ENCODE measurements at places on chromosomes 6 and 20. TPM values are rescaled to one million over a fixed set of nuclear protein-coding genes. Genes with fewer than 3 reads are reported as not detected.

GRCh38 chr6:124330197-124330596 lies 526.5 kb downstream of the NKAIN2 start:
- no peaks in the 10 kb centered on the region for H3K27me3 ChIP-seq
- H3K4me3 ChIP-seq: no peak overlapping the region
- H3K27ac ChIP-seq: no peak overlapping the region
- H3K4me1 ChIP-seq: no peaks in the 10 kb centered on the region

GRCh38 chr20:49356676-49357075 lies 78.8 kb upstream of the ZNFX1 start:
- H3K4me1 ChIP-seq: no peaks in the 10 kb centered on the region
- DNase-seq: no peak
- no peak overlapping the region for H3K27ac ChIP-seq
- peaks cover 25% of the 10 kb centered on the region for H3K27me3 ChIP-seq
- H3K36me3 ChIP-seq: no peaks in the 10 kb centered on the region

Gene PAQR8
- total RNA-seq: 25.7 TPM

GRCh38 chr6:110334423-110335180 lies 23.5 kb downstream of the METTL24 start:
- H3K4me1 ChIP-seq: peaks cover 7% of the 10 kb centered on the region
- H3K27me3 ChIP-seq: no peaks in the 10 kb centered on the region
- no peaks in the 10 kb centered on the region for H3K36me3 ChIP-seq
- H3K27ac ChIP-seq: no peak overlapping the region
- no peak for DNase-seq

GRCh38 chr6:134196568-134197193 lies 121.2 kb downstream of the SGK1 start:
- H3K4me3 ChIP-seq: peak overlapping the region; percentile 29
- H3K4me1 ChIP-seq: peaks cover 16% of the 10 kb centered on the region
- no peak for DNase-seq
- H3K27ac ChIP-seq: peak overlapping the region; percentile 26
- no peaks in the 10 kb centered on the region for H3K27me3 ChIP-seq

- peak overlapping the region; percentile 67 for H3K27ac ChIP-seq
- peaks cover 12% of the 10 kb centered on the region for H3K4me1 ChIP-seq
- no peak for DNase-seq
- peaks cover 4% of the 10 kb centered on the region for H3K36me3 ChIP-seq
- H3K27me3 ChIP-seq: no peaks in the 10 kb centered on the region
- peak overlapping the region; percentile 73 for H3K4me3 ChIP-seq
Observed at GRCh38 chr6:139262519-139263300, 29.1 kb downstream of the TXLNB start.

GRCh38 chr20:60687213-60687612 lies 564.8 kb upstream of the CDH4 start:
- no peak overlapping the region for H3K4me3 ChIP-seq
- H3K27me3 ChIP-seq: no peaks in the 10 kb centered on the region
- no peaks in the 10 kb centered on the region for H3K4me1 ChIP-seq
- H3K27ac ChIP-seq: no peak overlapping the region

Gene EDN3
- total RNA-seq: 0.17 TPM

Gene JPH2
- 0.37 TPM for total RNA-seq

GRCh38 chr6:42984001-42984923 lies at the start of gene PPP2R5D:
Gene PPP2R5D (plus strand): TSS chr6:42984570. CDS start chr6:42984678, 108 bp downstream.
- peak; percentile 91 for DNase-seq
- no peaks in the 10 kb centered on the region for H3K27me3 ChIP-seq
- peak within 1 kb of the TSS; percentile 99 for H3K4me3 ChIP-seq
- H3K27ac ChIP-seq: peak within 1 kb of the TSS; percentile 92
- peaks cover 51% of the 10 kb centered on the region for H3K4me1 ChIP-seq

Data from activated naive CD8-positive, alpha-beta T cell treated with anti-CD3 and anti-CD28 coated beads, Interleukin-2, amount 10 ng/mL, durations not matched to agents 7 days and 5 days (primary cell).